ENCODE measurements at places on chromosomes 5 and 9.
A peak's percentile ranks its signal among the peaks of the same experiment; 100 is the strongest.

- no peak for DNase-seq
Measured at GRCh38 chr9:113461285-113461684, 2.2 kb upstream of the RGS3 start.

DNA sequence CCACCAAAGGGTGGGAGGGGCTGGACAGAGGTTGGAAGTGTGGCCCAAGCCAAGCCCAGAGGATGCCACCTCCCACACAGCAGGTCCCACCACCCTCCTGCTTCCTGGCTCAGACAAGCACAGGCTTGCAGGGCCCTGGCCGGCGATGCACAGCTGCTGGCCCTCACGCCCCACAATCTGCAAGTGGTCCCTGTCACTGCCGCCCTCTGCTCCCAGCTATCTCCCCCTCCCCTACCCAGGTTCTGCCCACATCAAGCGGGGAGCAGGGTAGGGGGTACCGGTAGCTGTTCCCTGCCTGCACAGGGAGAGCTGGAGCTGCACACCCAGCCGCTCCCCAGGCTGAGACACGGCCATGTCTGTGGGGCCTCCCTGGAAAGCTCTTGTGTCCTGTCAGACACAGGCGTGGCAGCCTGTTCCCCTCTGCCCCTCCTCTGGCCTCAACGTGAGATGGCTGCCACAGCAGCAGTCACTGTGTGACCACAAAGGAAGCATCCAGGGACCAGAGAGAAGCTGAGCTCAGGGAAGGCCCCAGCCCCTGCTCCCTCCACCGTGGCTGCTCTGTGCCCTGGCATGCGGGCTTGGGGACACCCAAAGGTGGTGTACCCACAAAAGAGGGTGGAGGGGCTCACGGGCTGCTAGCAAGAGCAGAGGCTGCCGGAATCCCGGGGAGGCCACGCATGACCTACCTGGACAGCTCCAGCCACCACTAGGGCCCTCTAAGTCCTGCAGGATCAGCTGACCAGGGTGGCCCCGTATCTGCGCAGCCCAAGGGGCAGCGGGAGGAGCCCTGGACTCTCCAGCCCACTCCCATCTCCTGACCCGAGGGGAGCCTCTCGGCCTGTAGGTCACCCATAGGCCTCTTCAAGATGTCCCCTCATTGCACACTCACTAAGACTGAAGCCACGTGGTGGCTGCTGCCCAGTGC, 10.9 kb upstream of the ZDHHC11 start:
- no peak for DNase-seq

- no peak for DNase-seq
Measured at GRCh38 chr9:132365986-132366385, 11.2 kb upstream of the SETX start.

DNA sequence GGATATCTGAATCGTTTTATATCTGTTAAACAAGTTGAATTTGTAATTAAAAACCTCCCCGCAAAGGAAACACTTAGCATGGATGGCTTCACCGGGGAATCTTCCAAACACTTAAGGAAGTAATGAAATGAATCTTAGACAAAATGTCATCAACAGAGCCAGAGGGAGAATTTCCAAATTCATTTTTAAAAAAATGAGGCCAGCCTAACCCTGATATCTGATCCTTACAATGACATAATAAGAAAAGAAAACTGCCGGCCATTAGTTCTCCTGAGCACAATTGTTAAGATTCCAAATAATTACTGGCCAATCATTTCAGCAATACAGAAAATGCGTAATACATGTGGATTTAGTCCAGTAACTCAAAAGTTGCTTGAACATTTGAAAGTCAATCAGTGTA, 6.1 kb upstream of the KIF12 start:
- no peak for DNase-seq

DNA sequence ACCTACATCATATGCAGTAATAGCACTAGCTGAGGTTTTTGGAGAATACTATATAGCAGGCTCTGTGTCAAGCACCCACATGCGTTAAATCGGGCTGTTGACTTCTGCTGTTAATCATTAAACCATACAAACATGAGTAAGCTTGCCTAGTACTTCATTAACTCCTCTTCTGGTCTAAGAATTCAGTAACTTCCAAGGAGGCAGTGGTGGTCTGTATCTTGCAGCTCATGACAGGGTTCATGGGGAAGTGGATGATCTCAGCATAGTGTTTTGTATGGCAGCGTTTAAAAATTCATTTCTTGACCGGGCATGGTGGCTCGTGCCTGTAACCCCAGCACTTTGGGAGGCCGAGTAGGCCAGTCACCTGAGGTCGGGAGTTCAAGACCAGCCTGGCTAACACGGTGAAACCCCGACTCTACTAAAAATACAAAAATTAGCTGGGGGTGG, at the start of gene HAVCR1:
HAVCR1 (minus strand) TSS at position 24 of the 447 bp plus-strand sequence. CDS start 1,173 bp downstream, outside the sequence.
- no peak for DNase-seq

DNA sequence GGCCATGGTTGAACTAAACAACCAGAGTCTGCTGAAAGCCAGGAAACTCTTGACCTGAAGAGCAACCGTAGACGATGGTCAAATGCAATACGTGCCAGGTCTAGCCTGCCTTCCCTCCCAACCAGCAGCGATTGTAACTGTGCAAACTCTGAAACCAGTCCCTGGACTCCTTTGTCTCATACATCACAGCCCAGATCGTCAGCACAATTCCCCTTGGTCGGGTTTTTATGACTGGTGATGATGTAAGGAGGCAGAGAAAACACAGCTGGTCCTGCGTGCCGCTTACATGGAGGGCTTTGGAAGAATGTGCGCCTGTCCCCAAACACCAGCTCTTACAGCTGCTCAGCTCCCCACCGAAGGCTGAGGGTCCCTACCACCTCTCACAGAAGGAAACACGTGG, 24.6 kb downstream of the SMIM23 start:
- no peak for DNase-seq

- peak; percentile 66 for DNase-seq
Measured at GRCh38 chr9:131116281-131117120, 8.9 kb upstream of the NUP214 start.

DNA sequence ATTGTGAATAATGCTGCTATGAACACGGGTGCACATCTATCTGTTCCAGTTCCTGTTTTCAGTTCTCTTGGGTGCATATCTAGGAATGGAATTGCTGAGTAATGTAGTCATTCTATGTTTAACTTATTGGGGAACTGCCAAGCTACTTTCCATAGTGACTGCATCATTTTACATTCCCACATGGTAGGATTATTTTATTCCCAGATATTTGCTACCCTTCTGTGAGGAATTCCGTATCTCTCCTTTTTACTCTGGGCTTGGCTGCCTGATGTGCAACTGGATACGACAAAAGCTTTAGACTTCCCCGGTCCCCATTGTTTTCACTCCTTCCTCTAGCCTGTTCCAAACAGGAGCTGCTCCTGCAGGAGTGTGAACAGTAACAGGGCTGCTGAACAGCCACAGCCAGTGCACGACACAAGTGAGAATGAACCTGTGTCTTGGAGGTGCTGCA, 7.2 kb downstream of the TAS2R1 start:
- no peak for DNase-seq

GRCh38 chr5:168449166-168449565, 37.1 kb upstream of the RARS1 start:
- DNase-seq = no peak

DNA sequence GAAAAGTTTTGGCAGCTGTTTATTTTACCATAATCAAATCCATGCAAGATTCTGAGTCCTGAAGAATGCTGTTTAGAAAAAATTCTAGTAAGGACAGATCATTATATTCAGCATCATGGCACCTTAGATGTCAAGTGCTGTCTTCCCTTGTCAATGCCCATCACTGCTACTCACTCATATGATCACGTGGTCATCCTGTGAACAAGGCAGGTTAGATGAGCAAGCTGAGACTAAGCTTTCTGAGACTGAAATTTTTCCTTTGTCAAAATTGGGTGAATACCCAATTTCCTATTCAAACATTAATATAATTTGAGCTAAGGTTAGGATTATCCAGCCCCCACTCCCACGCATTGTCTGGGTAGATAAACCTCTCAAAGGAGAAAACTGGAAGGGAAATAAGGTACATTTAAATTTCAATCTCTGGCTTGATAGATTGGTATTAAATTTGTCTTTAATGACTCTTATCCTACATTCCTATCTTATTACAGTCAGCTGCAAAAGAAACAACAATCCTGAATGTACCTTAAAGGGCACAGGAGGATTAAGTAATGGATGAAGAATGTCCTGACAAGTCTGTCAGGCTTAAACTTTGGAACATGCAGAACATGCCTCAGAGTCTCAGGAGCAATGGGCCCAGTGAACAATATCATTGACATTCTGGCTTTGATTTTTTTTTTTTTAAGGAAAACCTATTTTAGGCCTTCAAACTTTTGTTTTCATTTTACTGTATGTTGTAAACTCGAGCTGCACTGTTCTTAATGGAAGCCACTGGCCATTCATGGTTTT, 148.7 kb upstream of the RANBP3L start:
- DNase-seq = no peak

GRCh38 chr9:96501633-96502538, 51.9 kb downstream of the HABP4 start:
- DNase-seq = no peak

GRCh38 chr5:32713770-32714381, 2.8 kb downstream of the NPR3 start:
- DNase-seq = no peak

DNA sequence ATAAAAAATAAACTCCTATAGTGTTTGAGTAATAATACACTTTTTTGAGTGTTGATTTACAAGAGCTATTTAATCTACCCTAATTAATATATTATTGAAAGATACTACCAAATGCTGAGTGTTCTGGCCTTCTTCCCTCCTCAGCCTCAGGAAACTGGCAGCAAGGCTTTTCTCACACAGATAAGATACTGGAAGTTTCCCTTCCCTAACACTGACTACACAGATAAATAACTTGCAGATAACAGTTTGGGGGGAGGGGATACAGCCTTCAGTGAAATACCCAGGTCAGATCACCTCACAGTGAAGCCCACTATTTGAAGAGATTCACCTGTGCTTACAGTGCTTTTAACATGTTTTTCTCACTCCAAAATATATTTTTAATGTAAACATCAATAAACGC, 1.6 kb upstream of the NIPSNAP3A start:
- no peak for DNase-seq

DNA sequence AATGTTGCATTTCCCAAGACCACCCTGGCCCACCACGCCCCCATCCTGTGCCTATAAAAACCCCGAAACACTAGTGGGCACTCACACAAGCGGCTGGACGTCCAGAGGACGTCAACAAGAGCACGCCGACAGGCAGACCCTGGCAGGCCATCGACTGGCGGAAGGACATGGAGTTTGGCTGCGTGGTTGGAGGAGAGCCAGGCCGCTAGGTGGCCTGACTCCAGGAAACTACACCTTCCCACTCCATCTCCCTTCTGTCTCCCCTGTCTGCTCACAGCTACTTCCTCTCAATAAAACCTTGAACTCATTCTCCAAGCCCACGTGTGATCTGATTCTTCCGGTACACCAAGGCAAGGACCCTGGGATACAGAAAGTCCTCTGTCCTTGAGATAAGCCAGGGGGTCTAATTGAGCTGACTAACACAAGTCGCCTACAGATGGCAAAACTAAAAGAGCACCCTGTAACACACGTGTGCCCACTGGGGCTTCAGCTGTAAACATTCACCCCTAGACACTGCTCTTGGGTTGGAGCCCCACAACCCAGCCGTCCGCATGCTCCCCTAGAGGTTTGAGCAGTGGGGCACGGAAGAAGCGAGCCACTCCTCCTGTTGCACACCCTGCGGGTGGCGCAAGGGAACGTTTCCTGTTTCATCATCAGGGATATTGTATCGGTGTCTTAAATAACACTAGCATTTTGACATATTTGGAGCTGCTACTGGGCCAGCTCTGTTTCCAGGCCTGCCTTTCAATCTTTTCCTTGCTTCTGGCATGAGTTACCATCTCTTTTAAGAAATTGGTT, 54.5 kb upstream of the TAF11L2 start:
- no peak for DNase-seq

DNA sequence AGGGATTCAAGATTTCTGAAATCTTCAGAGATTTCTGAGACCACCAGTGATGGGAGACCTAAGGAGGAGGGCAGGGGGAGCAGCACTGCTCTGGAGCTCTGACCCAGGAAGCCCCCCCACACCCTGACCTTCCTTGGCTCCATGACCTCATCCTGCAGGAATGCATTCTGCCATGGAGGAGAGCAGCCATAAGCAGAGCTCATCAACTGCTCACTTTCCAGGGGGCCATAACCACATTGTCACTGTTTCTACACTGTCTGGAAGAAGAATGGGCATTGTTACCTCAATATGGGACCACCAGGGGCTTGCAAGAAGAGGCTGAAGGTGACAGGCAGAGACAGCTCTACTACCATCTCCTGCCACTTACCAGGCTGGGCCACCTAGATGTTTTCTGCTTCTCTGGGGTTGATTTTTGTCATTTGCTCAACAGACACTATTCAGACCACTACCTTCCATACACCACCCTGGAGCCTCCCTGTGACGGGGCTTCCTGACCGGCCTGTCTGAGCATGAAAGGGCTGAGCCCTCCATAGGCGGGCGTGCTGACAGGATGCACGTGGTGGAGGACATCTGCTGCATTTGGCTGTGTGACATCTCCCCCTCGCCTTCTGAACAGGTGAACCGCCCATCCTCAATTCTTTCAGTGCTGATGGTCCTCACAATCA, 2.3 kb upstream of the TSC1 start:
- peak; percentile 35 for DNase-seq

GRCh38 chr5:109917154-109917546, 227.4 kb downstream of the MAN2A1 start:
- no peak for DNase-seq
